ENCODE measurements at places on chromosomes 12 and 14.

DNA sequence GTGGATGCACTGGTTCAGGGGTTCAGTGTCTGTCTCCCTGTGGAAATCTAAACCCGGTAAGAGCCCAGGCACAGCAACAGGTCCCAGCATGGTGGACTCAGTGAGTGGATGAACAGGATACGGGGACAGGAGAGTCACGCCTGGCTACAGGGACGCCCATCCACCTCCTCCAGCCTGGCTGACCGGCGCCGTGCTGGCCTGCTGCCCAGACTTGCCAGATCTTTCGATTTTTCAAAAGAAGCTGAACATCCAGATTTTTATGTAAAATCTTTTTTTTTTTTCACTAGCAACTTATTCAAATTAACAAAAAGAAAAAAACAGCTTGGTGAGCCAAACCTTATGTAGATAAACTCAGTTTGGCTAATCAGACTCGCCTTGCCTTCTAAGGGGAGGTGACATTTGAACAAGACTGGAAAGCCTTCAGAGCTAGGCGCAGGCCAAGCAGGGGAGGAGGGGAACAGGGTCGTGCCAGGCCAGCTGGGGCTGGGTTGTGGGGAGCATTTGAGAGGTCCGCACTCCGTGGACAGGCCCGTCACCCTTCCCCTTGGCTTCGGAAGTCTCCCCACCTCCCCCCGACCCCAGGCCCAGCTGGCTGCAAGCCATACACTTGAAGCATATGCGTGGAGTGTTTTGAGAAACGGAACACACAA, 87.8 kb upstream of the NCOR2 start:
- no peak for DNase-seq

DNA sequence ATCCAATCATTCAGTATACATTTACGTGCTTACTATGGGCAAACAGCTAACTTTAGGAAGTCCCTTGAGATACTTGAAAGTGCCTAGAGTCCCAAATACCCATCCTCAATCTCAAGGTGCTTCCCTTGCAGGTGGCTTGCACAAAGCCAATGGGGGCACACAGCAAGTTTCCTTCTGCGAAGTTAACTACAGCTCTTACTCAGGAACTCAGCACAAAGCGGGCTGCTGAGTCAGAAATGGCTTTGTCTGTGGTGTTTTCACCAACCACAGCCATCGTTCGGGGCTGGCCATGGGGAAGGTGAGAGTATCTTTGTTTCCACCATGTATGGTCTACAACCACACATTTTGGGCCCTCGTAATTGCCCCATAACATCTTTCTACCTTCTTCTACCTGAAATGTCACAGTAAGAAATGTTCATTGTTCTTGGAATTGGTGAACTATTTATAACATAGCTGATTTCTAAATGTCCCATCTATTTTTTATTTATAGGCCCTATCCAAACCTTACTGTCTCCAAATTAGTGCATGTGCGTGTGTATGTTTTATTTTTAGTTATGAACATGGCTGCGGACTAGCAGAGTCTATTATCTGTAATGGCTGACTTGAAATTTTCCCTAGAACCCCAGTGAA, 13.9 kb downstream of the MFAP5 start:
- no peak for DNase-seq

DNA sequence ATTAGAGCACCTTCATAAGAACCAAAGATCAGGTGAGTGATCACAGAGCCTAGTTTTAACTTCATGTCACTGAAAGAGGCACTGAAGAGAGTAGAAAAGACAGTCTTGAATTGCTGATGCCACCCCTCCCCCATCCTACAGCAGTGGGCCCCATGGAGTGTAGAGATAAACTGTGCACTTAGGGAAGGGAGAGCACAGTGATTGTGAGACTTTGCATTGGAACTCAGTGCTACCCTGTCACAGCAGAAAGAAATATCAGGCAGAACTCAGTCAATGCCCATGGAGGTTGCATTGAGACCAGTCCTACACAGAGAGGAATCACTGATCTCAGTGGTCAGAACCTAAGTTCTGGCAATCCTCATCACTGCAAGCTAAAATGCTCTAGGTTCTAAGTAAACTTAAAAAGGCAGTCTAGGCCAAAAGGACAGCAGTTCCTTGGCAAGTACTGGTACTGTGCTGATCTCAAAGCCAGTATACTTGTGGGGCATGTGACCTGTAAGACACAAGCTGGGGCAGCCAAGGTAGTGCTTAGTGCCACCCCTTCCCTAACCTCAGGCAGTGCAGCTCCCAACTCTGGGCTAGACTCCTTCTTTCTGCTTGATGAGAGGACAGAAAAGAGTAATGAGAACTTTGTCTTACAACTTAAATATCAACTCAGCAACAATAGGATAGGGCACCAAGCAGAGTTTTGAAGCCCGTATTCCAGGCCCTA, 94.1 kb downstream of the FSCB start:
- no peak for DNase-seq

DNA sequence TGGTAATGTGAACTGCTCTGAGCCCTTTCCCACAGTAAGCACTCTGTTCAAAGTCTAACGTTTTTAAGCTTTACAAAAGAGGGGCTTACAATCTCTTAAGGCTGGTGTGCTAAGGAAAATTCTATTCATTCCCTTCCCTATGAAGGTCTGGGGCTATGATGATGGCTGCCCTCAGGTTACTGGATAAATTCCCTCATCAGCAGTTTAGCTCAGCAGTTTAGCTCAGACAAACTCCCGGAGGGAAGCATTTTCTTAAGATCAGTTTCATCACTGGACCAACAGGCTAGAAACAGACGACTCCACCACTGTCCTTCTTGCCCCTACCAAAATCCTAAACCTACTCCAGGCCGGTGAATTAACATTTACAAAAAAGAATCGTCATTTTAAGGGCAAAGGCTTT, 19.1 kb downstream of the ERP29 start:
- DNase-seq, result no peak

DNA sequence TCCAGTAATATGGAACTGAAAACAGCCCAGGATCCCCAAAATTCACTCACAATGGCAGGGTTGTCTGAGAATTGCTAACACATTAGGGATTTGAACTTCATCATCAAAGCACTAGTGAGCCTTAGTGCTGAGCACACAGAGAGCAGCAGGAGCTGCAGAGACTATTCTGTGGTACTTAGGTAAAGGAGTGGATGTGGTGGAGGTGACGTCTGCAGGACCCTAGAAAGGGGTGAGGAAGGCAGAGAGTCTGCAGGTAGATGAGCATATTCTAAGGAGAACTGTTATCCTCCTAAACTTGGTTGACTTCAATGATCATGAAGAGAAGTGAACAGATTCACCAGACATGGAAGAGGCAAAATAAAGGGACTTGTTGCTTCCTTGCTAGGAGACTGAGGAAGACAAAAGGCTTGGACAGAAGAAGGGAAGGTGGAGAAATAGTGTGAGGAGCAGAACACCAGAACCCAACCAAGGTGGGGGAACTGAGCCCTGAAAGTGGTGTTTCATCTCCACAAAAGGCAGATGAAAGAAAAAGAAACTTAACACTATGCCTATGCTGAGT, 1164.0 kb downstream of the TMEM121 start:
- DNase-seq, result no peak

GRCh38 chr12:81758421-81759189, 545 bp downstream of the PPFIA2 start:
- no peak for DNase-seq

DNA sequence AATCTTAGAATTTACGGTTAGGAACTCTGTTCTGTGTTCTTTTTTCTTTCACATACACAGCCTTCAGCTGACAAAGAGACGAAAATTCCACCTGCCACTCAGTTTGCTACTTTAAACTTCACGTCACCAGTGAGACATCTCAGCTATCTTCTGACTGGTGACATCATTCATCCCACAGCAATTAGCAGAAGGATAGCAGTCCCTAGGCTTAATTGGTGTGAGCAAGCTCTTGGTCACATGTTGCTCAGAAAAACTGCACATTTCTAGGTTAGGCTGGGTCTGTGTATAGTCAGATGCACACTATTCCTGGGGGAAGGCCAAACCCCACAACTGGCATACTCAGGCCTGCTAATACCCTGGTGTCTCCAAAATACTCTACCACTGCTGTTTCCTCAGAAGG, 23.9 kb downstream of the SLC7A7 start:
- DNase-seq, result no peak

DNA sequence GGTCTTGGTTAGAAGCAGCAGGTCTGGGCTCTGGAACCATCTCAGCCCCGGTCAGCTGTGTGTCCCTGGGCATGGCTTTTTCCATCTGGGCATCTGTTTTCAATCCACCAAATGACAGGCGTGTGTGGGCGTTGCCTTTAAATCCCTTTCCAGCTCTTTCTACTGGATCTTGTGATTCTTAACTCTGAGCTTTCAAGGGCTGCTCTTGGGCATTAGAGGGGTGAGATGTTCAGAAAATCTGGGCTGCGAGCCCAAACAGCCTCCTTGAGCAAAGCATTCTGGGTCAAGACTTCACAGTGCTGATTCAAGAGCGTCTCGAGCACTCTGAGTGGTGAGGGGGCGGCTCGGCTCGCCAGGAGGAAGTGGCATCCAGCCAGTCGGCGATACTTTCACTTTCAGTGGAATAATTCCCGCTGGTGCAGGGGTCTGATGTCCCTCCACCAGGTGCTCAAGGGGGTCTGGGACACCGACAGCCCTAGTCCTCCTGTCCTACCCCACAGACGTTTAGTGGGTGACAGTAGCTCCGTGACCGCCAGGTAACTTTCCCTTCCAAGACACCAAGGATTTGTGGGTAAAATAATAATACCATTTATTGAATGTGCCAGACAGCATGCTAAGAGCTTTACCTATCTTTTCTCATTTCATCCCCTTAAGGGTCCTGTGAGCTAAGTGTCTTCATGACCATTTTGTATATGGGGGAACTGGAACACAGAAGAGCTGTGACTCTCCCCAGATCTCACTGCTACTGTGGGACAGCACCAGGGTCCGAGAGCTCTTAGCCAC, 114.0 kb downstream of the PLXNC1 start:
- peak; percentile 43 for DNase-seq

GRCh38 chr14:51917193-51917592, 56.8 kb downstream of the GNG2 start:
- no peak for DNase-seq

DNA sequence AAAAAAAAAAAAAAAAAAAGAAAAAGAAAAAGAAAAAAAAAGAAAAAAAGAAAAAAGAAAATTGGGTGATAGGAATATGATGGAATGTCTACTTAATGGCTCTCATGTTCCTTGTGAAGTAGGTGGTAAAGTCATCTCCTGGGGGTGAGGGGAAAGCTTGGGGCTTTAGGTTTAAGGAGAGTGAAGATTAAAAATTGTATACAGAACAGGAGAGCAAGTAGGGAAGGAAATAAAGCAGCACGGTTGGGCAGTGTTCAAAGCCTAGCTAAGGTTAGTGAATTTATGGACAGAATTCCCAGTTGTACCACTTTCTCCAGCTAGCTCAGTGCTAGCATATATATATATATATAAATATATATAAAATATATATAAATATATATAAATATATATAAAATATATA, 40.0 kb upstream of the SLC2A13 start:
- DNase-seq, result no peak

GRCh38 chr12:112166051-112167015, 41.0 kb downstream of the TRAFD1 start:
- no peak for DNase-seq

DNA sequence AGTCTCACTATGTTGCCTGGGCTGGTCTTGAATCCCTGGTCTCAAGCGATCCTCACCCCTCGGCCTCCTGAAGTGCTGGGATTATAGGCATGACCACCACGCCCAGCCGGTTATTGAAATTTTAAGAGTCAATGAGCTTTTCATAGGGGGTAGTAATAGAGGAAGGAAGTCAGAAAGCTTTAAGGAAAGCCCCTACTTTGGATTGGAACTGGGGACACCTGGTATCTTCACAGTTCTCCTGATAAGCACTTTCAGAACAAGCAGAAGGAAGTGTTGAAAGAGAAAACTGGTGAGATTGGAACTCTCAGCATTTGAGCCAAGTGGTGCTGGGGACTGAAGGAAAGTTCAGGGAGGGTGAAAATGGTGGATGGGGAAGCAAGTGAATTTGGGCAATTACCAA, 5.1 kb downstream of the SLC4A8 start:
- DNase-seq, result no peak

- DNase-seq, result no peak
Observed at GRCh38 chr14:60204843-60205774, 39.9 kb upstream of the DHRS7 start.

GRCh38 chr12:91620992-91621391, 438.4 kb upstream of the DCN start:
- no peak for DNase-seq

DNA sequence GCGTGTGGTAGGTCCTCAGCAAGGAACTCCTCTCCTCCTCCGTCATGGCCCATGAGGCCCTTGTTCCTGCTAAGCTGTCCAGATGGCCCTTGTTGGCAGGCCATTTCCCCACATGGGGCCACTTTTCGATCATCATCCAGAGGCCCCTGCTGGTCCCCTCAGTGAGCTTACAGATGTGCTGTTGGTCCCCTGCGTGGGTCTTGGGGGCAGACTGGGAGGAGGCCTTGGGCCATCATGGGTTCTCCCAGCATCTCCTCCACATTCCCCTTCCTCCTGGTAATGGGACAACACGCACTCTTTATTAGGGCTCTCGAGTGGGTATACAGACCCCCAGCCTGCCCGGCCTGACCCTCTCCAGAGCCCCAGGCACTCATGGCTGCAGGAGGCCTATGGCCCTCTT, 114.7 kb downstream of the BEGAIN start:
- DNase-seq, result no peak

DNA sequence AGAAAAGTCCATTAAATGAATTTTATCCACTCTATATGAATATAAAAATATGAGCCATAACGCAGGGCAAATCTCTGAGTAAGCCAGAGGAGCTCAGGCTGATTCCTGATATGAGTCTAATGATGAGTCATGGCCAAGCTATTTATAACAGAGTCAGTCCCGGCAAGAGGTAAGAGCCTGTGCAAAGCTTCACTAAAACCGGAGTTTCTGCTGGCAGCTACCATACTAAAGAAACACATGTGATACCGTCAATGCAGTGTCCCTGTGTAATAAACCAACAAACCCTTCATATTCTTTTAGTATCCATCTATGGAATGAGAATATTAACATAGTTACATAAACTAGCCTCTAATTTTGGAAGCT, 319.4 kb downstream of the KCNC2 start:
- no peak for DNase-seq

- DNase-seq, result no peak
Observed at GRCh38 chr14:104799244-104800014, 1.5 kb upstream of the ZBTB42 start.

DNA sequence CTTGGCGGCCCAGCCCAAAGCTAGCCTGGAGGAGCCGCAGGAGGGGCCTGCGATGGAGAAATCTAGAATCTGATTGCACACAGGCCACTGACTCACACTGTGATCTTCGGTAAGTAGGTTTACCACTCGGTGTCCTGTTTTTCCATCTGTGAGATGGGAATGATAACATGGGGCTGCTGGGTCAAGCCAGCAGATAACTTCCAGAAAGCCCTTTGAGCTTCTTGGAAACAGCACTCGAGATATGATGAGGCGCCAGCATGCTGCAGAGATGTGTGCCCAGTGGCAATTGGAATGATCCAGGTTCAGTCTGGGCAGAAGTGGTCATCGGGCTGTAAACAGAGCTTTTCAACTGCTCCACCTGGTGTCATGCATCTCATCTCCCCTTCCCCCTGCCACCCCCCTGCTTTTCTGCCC, 771.3 kb upstream of the TBX3 start:
- no peak for DNase-seq
